ENCODE measurements at places on chromosomes 4 and X.
A peak's percentile ranks its signal among the peaks of the same experiment; 100 is the strongest.

DNA sequence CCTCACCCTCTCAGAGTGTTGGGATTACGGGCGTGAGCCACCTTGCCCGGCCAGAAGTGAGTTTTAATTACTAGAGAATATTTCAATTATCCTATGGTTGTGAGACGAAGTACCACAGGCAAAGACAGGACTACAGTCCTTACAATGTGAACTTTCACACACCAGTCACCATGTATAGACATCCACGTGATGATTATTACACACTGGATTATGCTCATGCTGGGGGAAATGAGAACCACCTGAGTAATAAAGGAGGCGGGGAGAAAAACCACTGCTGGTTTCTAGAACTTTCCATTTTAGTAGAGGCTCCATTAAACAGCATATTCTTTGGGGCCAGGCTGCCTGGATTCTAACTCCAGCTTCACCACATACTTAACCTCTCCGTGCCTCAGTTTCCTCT is 42.5 kb upstream of the TLR2 start:
- no peak for DNase-seq

GRCh38 chrX:6225911-6226595 is 2.6 kb downstream of the NLGN4X start:
- no peak for DNase-seq

- peak; percentile 20 for DNase-seq
Measured at GRCh38 chr4:168388890-168389289, 70.3 kb upstream of the DDX60 start.

GRCh38 chr4:172857026-172857425 is 311.6 kb upstream of the GALNT7 start:
- no peak for DNase-seq

DNA sequence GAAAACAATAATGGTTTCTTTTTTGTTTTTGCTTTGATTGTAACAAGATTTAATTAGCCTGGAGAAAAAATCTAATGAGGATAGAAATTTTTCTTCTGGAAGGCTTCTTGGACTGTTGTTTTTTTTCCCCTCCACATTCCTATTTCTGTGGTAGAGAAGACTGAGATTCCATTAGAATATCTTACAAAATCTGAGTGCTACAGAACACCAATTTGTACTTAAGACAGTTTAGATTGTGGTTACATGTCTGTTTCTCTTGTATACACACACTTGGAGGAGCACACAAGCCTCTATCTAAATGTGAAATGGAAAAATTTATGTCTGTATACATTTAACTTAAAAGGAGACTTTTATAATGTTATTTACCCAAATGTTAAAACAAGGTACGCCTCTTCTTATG is 176.9 kb upstream of the ARSJ start:
- DNase-seq: no peak

GRCh38 chr4:117699595-117699994 is 334.7 kb upstream of the NDST3 start:
- DNase-seq: no peak

- DNase-seq: peak; percentile 67
Measured at GRCh38 chr4:1082215-1083182, 30.9 kb downstream of the RNF212 start.

GRCh38 chr4:8515316-8516060 is 64.7 kb upstream of the GPR78 start:
- DNase-seq: no peak

- DNase-seq: peak; percentile 1
Measured at GRCh38 chr4:133154725-133155124, 5.6 kb downstream of the PCDH10 start.

GRCh38 chr4:185167234-185167633 is 24.2 kb downstream of the SLC25A4 start:
- DNase-seq: no peak

All from LoVo (cell line).